Fibroblast of skin of left quadriceps (primary cell): ENCODE measurements at places on chromosomes 7 and 10.

DNA sequence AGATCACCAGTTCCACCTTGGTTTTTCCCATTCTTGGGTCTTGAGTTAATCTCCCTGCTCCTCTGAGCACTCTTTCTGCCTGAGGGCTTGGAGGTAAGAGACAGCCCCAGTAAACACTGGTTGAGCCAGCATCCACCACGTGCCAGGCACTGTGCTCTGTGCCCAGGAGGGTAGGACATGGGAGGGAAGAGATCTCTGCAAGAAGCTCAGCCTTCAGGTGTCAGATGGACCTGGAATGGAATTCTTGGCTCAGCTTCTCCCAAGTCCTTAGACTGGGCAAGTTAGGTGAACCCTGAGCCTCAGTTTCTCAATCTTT lies 2.5 kb downstream of the ZYX start:
- DNase-seq = no peak

DNA sequence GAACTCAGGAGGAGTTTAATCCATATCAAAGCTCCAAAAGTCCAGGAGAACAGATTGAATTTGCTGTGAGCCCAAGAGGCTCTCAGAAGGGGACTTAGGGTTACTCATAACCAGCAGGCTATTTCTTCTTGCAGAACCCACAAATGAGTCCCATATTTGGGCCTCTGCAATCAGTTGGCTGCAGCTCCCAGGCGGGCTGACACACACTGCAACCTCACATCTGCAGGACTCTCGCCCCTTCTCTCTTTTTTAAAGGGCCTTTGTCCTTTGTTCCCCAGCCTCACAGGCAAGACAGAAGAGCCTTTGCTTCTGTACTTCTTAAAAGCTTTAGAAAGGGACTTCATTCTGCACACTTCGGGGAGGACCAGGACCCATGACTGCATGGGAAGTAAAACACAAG lies 26.7 kb downstream of the CREB3L2 start:
- DNase-seq = no peak

GRCh38 chr7:116969371-116969902 lies 16.1 kb downstream of the ST7 start:
- DNase-seq = no peak

DNA sequence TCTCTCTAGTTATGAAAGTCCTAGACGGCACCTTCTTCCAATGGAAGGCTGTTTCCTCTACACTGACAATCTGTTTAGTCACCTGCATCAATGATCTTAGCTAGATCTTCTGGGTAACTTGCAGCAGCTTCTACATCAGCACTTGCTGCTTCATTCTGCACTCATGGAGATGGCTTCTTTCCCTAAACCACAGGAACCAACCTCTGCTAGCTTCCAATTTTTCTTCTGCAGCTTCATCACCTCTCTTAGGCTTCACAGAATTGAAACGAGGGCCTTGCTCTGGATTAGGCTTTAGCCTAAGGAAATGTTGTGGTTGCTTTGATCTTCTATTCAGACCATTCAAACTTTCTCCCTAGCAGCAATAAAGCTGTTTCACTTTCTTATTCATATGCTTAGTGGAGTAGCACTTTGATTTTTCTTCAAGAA lies 24.6 kb downstream of the NAMPT start:
- no peak for DNase-seq

DNA sequence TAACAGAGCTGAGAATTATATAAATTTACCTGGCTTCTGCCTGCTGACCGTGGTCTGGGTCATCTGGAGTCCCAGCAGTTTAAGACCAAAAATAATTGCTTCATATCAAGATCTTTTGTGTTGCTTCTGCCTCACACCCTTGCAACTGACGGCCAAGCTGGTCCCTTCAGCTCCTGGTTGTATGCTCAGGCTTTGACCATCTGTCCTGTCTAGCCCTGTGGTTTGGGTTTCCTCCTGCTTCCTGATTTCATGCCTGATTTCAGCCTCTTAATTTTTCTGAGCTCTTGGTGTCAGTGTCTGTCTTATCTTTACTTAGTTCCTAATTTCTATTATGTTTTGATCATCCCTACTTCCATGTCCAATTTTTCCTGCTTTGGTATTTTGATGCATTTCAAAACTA lies 87.9 kb upstream of the PLXDC2 start:
- DNase-seq = no peak

- DNase-seq = no peak
These were observed 53.9 kb upstream of the IL6 start for GRCh38 chr7:22672846-22673680.

DNA sequence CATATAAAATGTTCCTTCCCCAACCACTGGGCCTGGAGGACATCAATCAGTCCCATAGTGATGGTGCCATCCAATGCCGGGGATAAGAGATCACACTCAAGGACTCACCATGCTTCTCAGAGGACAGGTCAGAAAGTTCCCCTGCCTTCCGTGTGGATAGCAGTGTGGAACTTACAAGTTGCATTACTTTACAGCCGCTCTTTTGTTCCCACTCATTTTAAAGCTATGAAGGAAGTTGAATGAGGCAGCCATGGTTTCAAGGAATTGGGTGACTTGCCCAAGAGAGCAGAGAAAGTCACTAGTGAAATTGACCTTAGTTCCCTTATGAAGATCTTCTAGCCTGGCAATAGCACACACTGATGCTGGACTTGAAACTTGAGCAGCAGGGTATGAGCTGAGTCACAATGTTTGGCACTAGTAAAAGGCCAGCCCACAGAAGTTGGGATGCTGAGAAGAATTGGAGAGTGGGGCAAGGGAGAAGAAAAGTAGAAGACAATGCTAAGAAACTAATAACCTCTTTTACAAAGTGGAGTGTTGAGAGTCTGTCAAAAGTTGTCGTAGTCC lies 78.7 kb downstream of the CXCL12 start:
- no peak for DNase-seq

DNA sequence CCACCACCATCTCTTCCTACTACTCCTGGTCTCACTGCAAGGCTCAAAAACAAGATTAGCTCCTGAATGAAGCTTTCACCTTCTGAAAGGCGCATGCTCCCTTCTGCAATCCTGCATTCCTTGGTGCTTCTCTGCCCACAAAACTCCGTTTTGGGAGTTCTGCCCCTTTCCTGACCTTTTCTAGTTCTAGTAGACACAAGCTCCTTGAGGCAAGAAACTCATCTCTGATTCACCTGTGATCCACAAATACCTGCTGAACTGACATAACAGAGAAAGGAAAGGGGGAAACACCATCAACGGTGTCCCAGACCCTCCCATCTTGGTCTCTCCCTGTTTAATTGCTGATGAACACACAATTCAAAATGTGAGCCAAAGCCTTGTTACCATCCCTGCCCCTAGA lies 64.0 kb upstream of the EGR2 start:
- no peak for DNase-seq

GRCh38 chr7:140447841-140448240 lies 31.5 kb downstream of the MKRN1 start:
- no peak for DNase-seq

DNA sequence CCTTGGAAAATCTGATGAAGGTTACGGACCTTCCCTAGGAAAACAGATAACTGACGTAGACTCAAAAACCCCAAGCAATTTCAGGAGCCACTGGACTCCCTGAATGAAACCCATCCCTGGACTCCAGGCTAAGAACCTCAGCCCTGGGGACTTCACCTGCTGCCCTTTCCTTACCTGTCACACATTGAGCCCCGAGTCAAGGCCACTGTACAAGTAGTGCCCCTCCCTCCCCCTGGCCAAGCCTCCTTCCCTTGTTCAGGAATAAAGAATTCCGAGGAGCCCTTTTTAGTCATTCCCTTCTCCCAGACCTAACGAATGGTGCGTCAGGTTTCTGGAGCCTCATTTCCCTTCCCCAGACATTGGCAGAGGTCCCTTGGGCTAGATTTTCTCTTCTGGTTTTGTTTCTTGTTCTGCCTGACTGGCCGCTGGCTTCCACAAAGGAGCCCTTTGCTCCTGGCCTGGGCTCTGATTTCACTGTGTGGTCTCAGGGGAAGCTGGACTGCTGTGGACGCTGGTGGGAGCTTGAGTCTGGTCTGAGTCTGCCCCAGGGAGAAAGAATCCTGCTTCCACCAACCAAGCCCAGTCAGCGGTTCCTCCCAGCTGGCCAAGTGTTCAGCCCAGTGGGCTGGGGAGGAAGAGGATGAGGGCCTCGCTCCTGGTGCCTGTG lies 31.7 kb downstream of the ZNF775 start:
- no peak for DNase-seq

DNA sequence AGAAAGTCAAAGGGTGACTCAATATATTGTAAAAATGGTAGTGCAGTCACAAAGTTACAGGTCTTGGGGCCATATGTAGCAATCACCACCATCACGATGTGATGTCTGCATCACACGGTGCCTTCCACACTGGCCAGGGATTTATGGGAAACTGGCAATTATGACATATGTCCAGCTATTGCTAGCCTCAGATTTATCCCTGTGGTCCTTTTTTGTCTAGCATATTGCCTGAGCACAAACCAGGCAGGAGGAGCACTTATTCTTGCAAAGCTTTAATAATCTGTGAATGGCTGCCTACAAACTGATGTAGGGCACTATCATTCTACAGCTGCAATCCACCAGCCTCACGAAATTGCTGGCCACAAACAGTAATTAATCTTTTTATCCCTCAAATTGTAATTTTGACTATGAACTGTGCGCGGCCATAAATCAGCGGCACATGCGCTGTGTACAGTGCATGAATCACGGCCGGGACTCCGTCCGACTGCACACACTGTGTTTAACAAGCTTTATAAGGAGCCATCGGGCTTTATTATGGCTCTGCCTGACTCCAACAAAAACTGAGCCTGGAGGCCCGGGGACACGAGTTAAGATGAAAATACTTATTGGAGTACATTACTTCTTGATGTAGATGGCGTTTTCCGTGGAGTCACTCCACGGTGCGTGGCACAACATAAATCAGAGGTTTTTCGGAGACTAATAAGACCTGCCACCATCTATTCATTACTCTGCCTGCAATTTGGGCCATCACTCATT lies 115.2 kb downstream of the EBF3 start:
- DNase-seq = no peak

DNA sequence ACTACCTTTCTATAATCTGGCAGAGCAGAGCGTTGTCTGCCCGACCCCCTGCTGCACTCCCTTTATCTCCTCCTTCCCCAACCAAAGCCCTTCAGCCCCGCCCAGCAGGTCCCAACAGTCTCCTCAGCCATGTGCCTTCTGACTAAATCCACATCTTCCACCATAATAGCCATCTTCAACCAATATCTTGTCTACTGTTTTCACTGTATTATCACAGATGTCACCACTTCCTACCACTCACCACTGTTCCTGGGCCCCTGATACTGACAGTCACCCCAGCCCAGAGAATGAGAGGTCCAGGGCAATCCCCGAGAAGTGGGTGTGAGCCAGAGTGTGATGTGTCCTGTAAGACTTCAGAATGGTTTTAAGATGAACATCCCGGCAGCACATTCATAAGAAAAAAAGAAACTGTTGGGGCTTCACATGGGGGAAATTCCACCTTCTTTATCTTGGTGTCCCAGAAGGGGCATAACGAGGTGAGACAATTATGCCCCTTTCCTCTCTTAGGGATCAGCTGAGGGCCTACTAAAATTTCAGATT lies 25.3 kb downstream of the CCDC6 start:
- DNase-seq = no peak

DNA sequence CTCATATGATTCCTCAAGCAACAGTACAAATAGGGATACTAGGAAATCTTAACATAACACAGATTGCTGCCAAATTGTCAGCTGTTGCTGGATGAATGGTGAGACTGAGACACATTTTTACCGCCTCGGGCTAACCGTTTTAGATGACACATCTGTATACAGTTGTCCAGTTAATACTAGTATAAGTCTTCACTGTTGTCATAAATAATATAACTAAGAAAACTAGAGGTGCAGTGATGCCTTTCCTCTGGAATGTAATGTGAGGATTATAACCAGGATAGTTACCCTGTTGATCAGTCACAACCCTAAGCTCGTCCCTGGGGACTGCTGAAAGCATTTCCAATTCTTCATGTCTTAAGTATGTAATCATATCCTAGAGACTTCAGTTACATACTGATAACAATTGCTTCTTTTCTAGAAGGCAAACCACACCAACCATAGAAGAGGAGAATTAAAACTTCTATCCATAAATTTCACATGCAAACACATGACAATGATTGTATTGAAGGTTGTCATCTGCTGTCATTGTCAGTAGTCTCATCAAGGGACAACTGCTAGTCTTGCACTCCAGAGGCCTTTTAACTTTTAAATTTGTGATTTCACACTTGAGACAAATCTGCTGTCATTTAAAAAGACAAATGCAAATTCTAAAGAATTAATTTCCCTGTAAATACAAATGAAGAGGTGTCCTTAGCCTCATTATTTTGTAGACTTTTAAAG lies 100.4 kb upstream of the SEMA3D start:
- peak; percentile 78 for DNase-seq

DNA sequence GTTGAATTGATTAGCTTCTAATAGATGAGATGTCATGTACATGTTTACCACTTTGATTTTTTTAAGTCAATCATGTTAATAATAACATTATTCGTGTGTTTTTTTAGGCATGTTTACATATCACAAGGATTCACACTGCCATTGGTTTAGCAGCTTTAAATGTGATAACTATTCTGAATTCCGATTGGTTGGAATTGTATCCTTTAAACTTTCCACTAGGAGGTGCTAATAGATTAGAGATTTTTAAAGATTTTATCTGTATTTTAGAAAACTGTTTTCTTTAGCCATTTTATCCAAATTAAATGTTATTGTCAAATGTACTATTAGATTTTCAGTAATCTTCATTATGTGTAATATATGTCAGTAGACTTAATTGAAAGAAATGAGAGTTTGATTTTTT lies 83.2 kb downstream of the HECTD2 start:
- peak; percentile 28 for DNase-seq

GRCh38 chr10:2921956-2922680 lies 145.2 kb upstream of the PFKP start:
- no peak for DNase-seq
